ENCODE measurements at places on chromosomes 2 and 18.

DNA sequence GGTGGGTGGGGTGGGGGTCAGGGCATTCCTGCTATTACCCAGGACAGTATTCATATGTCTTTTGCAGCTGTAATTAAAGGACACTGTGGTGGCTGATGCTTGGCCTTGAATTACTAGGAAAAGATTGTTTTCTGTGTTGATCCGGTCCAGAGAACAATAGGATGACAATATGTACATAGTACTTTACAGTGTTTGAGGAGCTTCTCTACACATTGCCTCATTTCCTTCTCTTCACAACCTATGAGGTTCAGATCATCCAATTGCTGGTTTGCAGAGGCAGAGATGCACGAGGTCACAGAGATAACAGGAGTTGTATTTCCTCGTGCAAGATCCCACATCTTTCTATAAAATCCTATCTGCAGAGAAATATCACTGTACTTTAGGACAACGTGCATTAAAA, 119.5 kb downstream of the LIPG start:
- DNase-seq: no peak

DNA sequence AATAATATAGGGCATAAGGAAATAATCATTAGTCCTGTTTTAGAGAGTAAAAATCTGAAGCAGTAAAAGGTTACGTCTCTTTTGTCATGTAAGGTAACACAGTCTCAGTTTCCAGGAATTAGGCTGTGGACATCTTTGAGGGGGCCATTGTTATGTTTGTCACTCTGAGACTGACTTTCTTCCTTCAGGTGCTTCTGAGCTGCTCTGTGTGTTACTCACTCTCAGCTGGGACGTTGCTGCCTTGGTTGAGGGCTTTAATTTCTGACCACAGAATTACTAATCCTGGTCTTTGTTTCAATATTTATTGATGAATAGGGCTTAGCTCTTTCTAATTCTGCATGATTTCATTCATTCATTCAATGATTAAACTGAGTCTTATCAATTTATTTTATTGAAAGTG, 55.9 kb upstream of the SLC38A11 start:
- no peak for DNase-seq

- DNase-seq: no peak
These were observed 6.5 kb downstream of the KCNJ3 start for GRCh38 chr2:154704991-154705390.

DNA sequence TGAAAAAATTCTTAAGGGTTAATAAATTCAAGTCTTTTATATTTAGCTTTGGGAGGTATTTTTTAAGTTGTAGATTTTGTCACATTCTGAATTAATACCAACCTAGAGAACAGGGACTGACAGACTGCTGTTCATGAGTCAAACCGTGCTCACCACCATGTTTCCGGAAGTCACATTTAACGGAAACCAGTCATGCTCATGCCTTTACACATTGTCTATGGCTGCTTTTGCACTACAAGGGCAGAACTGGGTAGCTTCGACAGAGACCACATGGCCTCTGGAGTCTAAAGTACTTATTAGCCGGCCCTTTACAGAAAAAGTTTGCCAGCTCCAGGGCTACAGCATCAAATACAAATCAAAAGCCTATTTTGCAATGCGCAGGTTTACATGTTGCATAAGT, 33.3 kb downstream of the LONRF2 start:
- DNase-seq: no peak

GRCh38 chr18:75249672-75250470, 39.3 kb downstream of the TSHZ1 start:
- no peak for DNase-seq

- DNase-seq: no peak
These were observed 131.5 kb downstream of the MAIP1 start for GRCh38 chr2:200086911-200087310.

Data from fibroblast of skin of left quadriceps (primary cell).